ENCODE measurements at places on chromosomes 12 and 14. TPM values are rescaled to one million over a fixed set of nuclear protein-coding genes. Genes with fewer than 3 reads are reported as not detected.

Gene CLEC2A
- 0.62 TPM for total RNA-seq

- no peaks in the 10 kb centered on the region for H3K4me1 ChIP-seq
- peaks cover 7% of the 10 kb centered on the region for H3K36me3 ChIP-seq
- H3K27me3 ChIP-seq, result no peaks in the 10 kb centered on the region
- H3K4me3 ChIP-seq, result no peak overlapping the region
These were observed 77.7 kb downstream of the LGR5 start for GRCh38 chr12:71517145-71517846.

Gene MGAT4C
- 0.02 TPM for total RNA-seq

GRCh38 chr12:12992418-12993130 is 7.5 kb downstream of the HEBP1 start:
- H3K4me1 ChIP-seq, result peaks cover 41% of the 10 kb centered on the region
- no peak for DNase-seq
- peak overlapping the region; percentile 97 for H3K27ac ChIP-seq
- no peaks in the 10 kb centered on the region for H3K27me3 ChIP-seq
- peaks cover 6% of the 10 kb centered on the region for H3K36me3 ChIP-seq

DNA sequence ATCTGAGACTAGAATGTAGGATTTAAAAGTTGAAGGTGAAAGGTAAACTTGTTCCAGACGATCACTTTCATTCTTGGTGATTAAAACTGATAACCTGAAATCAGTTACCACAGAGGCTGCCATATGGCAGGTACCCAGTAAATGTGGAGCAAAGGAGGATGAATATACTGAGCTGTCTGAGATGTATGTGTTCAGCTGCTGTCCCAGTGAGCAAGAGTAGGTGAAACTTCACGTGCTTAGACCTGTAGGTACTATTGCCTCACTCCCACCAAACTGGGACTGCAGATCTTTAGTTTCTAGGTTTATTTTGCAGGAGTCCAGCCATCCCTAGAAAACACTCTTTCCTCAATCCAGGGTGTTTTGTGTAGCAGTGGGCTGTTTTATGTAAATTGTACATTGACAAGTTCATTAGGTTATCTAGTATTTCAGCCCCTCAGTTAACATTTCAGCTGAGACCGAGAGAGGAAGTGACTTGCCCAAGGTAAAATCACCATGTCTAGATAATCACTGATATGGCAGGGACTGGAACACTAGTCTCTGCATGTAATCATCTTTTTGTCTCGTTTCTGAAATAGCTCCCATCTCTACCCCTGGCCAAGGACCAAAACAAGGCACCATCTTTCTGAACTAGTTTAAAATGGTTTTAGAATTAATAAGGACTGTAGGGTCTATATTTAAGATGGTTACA is 62.7 kb downstream of the ATG14 start:
- DNase-seq, result no peak
- no peak overlapping the region for H3K27ac ChIP-seq
- H3K4me3 ChIP-seq, result no peak overlapping the region
- peaks cover 3% of the 10 kb centered on the region for H3K36me3 ChIP-seq
- H3K27me3 ChIP-seq, result no peaks in the 10 kb centered on the region

DNA sequence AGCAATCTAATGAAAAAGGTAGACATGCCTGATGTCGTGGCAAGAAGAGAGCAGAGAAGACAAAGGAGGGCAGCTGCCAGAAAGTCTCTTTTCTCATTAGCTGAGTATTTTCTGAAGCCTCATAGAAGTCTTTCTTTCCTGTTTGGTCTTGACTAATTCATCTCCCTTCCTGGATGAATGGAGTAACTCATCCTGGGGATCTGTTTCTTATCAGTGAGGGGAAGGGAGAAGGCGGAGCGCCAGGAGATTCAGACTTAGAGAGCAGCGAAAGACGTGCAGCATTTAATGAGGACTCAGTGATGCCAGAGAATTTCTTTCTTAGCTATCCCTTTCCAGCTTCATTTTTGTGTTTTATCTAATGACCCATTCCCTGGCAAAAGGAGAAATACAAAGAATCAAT is 89.4 kb downstream of the SLC15A4 start:
- H3K27ac ChIP-seq, result no peak overlapping the region
- no peak for DNase-seq
- no peak overlapping the region for H3K4me3 ChIP-seq
- no peaks in the 10 kb centered on the region for H3K4me1 ChIP-seq
- H3K36me3 ChIP-seq, result no peaks in the 10 kb centered on the region

DNA sequence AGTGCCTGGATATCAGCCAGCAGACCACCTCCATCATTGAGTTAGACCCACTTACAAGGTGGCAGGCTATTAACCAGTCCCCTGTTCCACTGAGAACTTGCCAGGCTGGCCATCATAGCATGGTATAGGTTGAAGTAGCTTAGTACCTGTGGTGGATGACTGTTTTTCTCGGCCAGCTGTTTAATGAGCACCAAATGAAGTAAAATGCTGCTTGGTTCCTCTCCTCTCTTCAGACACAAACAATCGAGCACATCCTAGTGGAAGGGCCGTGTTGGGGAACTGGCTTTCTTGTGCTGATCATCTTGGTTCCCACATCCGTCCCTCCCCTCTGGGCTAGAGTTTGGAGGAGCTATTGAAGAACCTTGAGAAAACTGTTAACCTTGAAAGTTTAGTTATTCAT is 486.2 kb downstream of the RAD51B start:
- no peak for DNase-seq
- H3K36me3 ChIP-seq, result peaks cover 4% of the 10 kb centered on the region
- peaks cover 35% of the 10 kb centered on the region for H3K4me1 ChIP-seq
- H3K27me3 ChIP-seq, result no peaks in the 10 kb centered on the region

DNA sequence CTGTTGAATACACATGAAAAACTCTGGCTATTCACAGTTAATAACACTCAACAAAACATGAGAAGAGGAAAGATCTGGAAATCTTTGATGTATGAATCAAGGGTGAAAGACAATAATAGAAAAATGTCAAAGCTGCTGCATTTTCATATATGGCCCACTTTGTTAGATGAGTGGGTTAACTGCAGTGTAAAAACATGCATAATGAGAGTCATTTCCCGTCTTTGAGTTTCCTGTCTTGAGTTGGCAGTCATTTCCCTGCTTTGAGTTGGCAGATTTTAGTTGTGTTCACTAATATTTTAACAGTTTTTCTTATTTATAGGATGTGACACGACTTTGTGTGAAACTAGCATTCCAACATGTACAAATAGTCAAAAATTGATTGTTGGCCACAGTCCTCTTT is 87.9 kb upstream of the PTPRQ start:
- H3K4me1 ChIP-seq, result peaks cover 20% of the 10 kb centered on the region
- H3K27ac ChIP-seq, result peak overlapping the region; percentile 1
- no peaks in the 10 kb centered on the region for H3K36me3 ChIP-seq
- DNase-seq, result no peak
- no peak overlapping the region for H3K4me3 ChIP-seq

Gene PRICKLE1
- 62.8 TPM for total RNA-seq

DNA sequence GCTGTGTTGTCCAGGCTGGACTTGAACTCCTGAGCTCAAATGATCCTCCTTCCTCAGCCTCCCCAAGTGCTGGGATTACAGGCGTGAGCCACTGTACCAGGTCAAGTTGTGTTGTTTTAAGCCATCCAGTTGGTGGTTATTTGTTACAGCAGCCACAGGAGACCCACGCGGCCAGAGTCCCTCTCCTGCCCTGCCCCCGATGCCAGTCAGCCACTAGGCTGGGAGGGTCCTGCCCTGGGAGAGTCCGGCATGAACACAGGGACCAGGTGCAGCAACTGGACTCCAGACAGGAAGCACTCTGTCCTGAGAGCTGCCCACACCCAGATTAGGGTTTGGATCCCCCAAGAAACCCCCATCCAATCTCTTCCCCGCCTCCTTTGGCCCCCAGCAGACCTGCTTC is 44.1 kb upstream of the FZD10 start:
- peaks cover 3% of the 10 kb centered on the region for H3K27me3 ChIP-seq
- no peaks in the 10 kb centered on the region for H3K36me3 ChIP-seq
- no peak overlapping the region for H3K4me3 ChIP-seq
- H3K4me1 ChIP-seq, result peaks cover 15% of the 10 kb centered on the region

DNA sequence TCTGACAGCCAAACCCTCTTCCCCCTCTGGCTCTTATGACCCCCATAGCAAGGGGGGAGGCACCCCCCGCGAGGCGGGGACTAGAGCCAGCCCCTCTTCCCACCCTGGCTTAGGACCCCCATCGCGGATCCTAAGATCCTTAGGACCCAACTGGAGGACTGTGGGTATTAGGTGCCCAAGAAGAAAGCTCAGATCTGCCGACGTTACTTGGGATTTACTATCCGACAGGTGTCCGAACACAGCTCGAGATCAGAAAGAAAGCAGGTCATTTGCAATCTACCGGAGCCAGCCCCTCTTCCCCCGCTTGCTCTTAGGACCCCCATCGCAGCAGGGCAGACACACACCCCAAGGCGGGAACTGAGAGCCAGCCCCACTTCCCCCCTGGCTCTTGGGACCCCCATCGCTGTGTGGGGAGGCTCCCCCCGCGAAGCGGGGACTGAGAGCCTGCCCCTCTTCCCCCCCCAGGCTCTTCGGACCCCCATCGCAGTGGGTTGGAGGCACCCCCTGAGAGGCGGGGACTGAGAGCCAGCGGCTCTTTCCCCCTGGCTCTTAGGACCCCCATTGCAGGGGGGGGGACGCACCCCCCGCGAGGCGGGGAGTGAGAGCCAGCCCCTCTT is 46.8 kb downstream of the DDX11 start:
- peaks cover 14% of the 10 kb centered on the region for H3K4me1 ChIP-seq
- H3K27me3 ChIP-seq, result peaks cover 12% of the 10 kb centered on the region
- DNase-seq, result no peak
- H3K27ac ChIP-seq, result no peak overlapping the region
- H3K36me3 ChIP-seq, result no peaks in the 10 kb centered on the region
- no peak overlapping the region for H3K4me3 ChIP-seq

Gene LAG3
- total RNA-seq, result 1.0 TPM

- DNase-seq, result no peak
- H3K4me1 ChIP-seq, result no peaks in the 10 kb centered on the region
- H3K27me3 ChIP-seq, result peaks cover 3% of the 10 kb centered on the region
- H3K36me3 ChIP-seq, result peaks cover 2% of the 10 kb centered on the region
These were observed 76.3 kb downstream of the MAP1LC3B2 start for GRCh38 chr12:116635487-116635886.

- H3K27me3 ChIP-seq, result no peaks in the 10 kb centered on the region
- H3K4me3 ChIP-seq, result no peak overlapping the region
- no peak for DNase-seq
- H3K27ac ChIP-seq, result peak overlapping the region; percentile 67
These were observed 4.5 kb upstream of the HCAR3 start for GRCh38 chr12:122721057-122721545.

DNA sequence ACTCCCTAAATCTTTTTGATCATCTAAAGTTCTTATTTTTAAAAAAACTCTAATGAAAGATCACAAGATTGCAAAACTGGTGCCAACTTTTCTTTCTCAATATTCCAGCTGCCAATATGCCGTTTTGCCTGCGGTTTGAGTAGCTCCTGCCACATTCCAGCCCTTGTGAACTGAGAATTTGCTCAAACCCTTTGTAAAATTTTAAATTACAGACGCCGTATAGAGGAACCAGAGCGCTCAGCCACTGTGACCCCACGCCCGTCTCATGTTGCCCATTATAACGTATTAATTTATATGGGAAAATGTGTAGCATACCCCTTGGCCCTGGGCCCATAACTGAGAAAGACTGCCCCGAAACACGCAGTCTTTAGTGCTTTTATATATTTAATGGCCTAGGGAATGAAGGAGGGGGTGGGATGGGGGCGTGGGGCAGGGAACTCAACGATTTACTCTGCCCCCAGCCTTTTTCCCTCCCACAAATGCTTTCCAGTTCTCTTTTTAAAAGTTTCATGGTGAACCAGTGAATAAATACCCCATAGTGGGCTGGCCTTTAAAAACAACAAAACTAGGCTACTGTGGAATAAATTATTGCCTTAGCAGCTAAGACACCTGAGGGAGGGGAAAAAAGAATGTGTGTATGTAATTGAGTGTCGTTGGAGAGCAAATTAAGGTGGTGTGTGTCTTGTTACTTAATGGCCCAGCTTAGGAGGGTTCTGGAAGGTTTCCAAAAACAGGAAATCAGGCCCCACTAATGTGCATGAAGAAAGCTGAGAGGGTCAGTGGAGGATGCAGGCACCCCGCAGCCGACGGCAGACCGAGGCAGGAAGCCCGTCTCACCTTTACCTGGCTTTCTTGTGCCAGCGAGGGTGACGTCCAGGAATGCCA is 45.7 kb upstream of the RFLNA start:
- H3K27me3 ChIP-seq, result peaks cover 7% of the 10 kb centered on the region
- H3K36me3 ChIP-seq, result peaks cover 7% of the 10 kb centered on the region
- no peak for DNase-seq
- no peaks in the 10 kb centered on the region for H3K4me1 ChIP-seq
- H3K4me3 ChIP-seq, result no peak overlapping the region
- no peak overlapping the region for H3K27ac ChIP-seq

Gene TPH2
- total RNA-seq, result not detected

- H3K4me3 ChIP-seq, result no peak overlapping the region
- H3K36me3 ChIP-seq, result no peaks in the 10 kb centered on the region
- no peaks in the 10 kb centered on the region for H3K4me1 ChIP-seq
These were observed 57.4 kb upstream of the LRFN5 start for GRCh38 chr14:41549282-41549681.

GRCh38 chr14:27367345-27367744 is 769.5 kb upstream of the NOVA1 start:
- no peak overlapping the region for H3K4me3 ChIP-seq
- no peaks in the 10 kb centered on the region for H3K4me1 ChIP-seq
- no peak overlapping the region for H3K27ac ChIP-seq
- DNase-seq, result no peak
- H3K27me3 ChIP-seq, result no peaks in the 10 kb centered on the region

DNA sequence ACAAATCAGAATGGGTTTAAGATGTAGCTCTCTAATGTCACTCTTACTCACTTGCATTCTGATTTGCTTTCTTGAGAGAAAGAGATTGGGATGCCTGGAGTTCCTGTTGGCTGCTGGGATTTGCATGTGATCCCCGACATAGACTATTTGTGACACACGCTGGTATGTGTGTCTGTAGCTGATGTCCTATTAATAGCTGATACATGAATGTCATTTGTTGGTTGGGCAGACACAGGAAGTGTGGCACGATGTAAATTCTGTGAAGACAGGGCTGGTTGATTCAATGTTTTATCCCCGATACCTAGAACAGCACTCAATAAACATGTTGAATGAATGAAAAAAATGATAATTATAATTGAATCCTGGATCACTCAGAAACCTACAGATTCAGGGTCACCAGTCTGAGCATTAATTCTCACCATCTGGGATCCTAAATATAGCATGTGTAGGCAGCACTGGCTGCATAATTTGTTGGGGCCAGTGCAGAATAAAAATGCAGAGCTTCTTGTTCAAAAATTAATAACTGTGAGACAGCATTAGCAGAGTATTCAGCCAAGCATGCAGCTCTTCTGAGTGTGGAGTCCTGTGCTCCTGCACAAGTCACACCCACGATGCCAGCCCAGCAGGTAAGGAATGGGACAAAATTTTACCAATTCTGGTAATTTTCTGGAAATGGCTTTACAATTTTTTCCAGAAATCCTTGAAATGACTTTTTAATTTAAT is 35.5 kb upstream of the SOCS2 start:
- H3K27ac ChIP-seq, result peak overlapping the region; percentile 3
- DNase-seq, result no peak
- no peaks in the 10 kb centered on the region for H3K36me3 ChIP-seq
- H3K27me3 ChIP-seq, result no peaks in the 10 kb centered on the region
- H3K4me3 ChIP-seq, result no peak overlapping the region

Gene RTL1
- not detected for total RNA-seq

GRCh38 chr12:98758331-98758730 is 113.2 kb downstream of the APAF1 start:
- H3K27ac ChIP-seq, result no peak overlapping the region
- H3K4me1 ChIP-seq, result peaks cover 17% of the 10 kb centered on the region
- no peaks in the 10 kb centered on the region for H3K27me3 ChIP-seq

All from chondrocyte (in vitro differentiated cells).